ENCODE measurements at places on chromosomes 12 and 14.

DNA sequence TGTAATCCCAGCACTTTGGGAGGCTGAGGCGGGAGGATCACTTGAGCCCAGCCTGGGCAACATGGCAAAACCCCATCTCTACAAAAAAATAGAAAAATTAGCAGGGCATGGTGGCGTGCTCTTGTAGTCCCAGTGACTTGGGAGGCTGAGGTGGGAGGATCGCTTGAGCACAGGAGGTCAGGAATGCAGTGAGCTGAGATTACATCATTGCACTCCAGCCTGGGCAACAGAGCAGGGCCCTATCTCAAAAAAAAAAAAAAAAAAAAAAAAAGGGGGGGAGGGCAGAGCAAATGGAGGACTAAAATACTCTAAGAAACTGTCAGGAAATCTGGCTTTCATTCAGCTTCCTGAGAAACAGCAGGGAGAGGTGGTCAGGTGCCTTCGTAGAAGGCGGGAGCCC lies 31.7 kb upstream of the TSPAN9 start:
- DNase-seq: no peak

DNA sequence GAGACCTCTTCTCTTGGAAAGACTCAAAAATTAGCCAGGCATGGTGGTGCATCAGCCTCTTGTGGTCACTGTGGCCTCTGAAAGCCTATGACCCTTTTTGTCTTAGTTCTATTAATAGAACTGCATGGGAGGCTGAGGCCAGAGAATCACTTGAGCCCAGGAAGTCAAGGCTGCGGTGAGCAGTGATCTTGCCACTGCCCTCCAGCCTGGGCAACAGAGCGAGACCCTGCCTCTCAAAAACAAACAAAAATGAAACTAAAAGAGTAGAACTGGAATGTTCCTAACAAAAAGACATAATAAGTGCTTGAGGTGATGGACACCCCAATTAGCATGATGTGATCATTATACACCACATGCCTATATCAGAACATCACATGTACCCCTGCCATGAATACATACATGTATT lies 197.0 kb upstream of the EEA1 start:
- no peak for DNase-seq

DNA sequence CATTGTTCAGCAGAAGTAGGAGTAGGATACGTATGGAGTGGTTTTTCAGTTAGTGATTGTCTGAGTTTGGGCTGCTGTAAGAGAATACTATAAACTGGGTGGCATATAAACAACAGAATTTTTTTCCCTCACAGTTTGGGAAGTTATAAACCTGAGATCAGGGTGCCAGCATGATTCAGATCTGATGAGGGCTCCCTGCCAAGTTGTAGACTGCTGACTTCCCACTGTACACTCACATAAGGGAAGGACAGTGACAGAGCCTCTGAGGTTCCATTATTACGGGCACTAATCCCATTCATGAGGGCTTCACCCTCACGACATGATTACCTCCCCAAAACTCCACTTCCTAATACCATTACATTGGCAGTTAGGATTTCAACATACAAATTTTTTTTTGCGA lies 50.7 kb downstream of the ACSM4 start:
- no peak for DNase-seq

GRCh38 chr14:34368115-34368970 lies 93.7 kb downstream of the SPTSSA start:
- DNase-seq: no peak

Measured in AG08396 (cell line).